ENCODE measurements at places on chromosomes 2 and 18. TPM values are rescaled to one million over a fixed set of nuclear protein-coding genes. Genes with fewer than 3 reads are reported as not detected.

The GAL3ST2 gene
- not detected for polyA plus RNA-seq

The SDC1 gene
- polyA plus RNA-seq, result 45.5 TPM

The HOXD1 gene
- polyA plus RNA-seq, result not detected

The ZC3H6 gene
- polyA plus RNA-seq, result 0.85 TPM

The CHST9 gene
- polyA plus RNA-seq, result not detected

The CD302 gene
- 13.7 TPM for polyA plus RNA-seq

The MERTK gene
- 0.34 TPM for polyA plus RNA-seq

- DNase-seq, result peak; percentile 9
Measured at GRCh38 chr2:56522605-56523089, 338.9 kb downstream of the CCDC85A start.

GRCh38 chr2:215320102-215320501 is 8.2 kb downstream of the ATIC start:
- no peak for DNase-seq

GRCh38 chr2:20614201-20615067 is 36.5 kb downstream of the HS1BP3 start:
- DNase-seq, result peak; percentile 62

GRCh38 chr2:195861821-195862220 is 204.8 kb downstream of the SLC39A10 start:
- DNase-seq, result peak; percentile 36

DNA sequence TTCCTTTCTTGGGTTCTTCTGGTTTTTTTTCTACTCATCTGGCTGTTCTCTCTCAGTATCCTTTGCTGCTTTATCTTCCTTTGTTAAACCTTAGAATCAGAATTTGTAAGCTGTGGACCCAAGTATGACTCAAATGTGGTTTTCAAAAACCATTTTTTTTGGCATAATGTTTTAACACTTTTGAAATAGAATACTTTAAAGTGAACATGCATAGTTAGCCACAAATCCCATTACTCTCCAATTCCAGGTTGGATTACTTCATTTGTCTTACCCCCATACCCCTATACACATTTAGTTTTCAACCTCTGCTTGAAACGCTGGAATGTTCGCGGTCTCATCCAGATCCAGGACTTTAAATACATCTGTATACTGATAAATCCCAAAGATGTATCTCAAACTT is 29.1 kb downstream of the ALMS1 start:
- DNase-seq, result peak; percentile 86

DNA sequence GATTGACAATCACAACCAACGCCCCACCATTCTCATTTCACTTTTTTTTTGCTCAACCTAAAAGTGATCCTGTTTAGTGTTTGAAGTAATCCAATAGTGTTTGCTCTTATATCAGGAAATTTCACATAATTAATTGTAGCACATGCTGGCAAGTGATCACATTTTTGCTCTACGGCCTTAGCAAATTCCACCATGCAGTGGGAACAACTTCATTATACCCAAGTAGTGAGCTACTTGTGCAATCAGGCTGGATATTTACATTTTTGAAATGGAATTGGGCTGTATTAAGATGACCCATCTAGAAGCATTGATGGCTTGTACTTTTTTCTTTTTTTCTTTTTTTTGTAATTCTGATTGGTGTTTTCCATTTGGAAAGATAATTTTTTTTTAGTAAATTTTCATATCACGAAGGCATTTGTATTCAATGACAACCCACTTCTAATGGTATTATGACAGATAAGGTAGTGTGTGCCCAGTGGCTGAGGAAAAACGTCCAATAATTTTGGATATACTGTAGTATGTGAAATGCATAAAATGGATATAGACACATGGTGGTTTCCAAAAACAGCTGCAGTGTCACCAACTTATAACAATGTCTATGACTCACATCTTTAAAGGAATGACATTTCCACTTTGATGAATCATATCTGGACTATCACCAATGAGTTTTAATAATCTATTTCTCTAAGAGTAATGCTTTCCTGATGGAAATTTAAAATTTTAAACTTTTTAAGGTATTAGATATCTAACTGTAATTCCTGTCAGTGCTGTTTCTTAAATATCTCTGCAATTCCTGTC is 130.6 kb downstream of the COL6A3 start:
- DNase-seq, result peak; percentile 70

- DNase-seq, result no peak
Measured at GRCh38 chr2:29817299-29817698, 104.1 kb downstream of the ALK start.

DNA sequence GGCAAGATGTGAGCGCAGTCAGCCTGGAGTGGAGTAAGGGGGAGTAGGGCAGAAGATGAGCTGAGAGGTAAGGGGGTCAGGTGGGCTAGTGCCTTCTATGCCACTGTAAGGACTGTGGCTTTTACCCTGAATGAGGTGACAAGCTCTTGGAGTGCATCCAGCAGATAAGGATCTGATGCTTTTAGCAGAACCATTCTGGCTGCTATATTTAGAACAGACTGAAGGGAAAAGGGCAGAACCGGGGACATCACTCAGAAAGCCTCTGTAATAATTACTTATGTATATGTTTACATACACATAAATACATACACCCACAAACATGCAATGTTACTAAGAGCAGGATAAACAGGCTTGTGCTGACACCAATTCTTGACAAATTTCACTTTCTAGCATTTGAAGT is 124.8 kb downstream of the DTNB start:
- no peak for DNase-seq

DNA sequence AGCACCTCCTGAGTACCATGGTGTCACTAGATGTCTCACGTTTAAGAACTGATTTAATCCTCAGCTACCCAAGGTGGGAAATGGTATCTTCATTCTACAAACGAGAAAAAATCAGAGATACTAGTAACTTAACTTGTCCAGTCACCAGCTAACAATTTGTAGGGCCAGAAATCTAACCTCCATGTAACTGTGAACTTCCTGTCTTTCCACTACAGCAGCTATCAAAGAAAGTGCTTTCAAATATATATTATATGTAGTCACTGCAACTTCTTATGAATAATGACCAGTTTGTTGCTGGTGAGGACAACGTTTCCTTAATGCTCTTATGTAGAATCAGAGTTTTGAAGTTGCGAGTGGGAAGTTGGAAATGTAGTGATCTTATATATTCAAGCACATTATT is 1.9 kb downstream of the REV1 start:
- peak; percentile 35 for DNase-seq

GRCh38 chr2:39498786-39499185 is 61.7 kb upstream of the MAP4K3 start:
- no peak for DNase-seq

DNA sequence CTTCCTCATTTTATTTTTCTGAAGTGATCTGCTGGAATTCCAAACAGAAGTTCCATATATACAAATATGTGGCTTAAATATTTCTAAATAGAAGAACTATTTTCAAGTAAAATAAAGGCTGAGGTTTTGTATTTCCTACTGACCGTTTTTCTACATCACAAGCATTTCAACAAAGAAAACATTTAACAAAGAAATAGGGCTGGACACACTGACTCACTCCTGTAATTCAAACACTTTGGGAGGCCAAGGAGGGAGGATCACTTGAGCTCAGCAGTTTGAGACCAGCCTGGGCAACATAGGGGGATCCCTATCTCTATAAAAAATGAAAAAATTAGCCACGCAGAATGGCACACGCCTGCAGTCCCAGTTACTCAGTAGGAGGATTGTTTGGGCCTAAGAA is 44.6 kb downstream of the TANK start:
- DNase-seq, result no peak

- DNase-seq, result no peak
Measured at GRCh38 chr2:238150686-238151085, 8.1 kb upstream of the ERFE start.

DNA sequence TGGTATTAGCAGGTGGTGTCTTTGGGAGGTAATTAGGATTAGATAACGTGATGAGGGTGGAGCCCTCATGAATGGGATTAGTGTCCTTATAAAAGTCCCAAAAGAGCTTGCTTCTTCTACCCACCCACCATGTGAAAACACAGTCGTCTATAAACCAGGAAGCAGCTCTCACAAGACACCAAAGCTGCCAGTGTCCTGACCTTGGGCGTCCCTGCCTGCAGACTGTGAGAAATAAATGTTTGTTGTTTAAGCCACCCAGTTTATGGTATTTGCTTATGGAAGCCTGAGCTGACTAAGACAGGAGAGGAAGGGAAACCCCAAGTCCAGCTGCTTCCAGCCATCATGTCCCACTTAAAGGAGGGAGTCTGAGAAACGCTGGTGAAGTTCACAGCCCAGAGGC is 13.6 kb downstream of the ADI1 start:
- no peak for DNase-seq

DNA sequence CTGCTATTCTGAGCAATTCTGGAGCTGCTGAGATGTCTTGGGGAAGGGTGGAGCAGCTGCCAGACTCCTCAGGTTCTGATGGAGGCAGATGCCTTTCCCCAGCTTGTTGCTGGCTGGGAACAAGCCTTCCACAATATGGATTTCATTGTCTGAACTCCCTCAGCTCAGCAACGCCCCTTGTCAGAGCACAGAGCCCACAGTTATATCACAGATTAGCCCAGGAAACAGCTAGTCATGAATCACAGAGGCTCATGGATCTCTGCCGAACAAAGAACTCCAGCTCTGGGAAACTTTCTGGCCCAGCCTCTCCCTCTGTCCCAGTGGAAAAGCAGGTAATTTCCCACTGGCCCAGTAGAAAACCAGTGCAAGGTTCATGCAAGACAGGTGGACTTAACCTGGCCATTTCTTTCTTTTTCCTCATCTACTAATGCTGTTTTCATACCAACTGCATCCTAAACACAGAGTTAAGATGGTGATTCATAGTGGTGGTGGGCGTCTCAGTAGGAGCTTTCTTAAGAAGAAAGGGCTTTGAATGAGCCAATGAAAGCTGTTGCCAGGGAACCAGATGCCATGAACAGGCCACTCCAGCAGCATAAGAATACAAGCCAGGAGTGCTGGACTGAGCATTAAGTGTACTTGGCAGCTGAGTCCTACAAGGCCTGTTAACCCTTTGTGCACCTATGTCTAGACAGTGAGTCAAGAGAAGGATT is 8.7 kb upstream of the KIAA2012 start:
- peak; percentile 99 for DNase-seq

DNA sequence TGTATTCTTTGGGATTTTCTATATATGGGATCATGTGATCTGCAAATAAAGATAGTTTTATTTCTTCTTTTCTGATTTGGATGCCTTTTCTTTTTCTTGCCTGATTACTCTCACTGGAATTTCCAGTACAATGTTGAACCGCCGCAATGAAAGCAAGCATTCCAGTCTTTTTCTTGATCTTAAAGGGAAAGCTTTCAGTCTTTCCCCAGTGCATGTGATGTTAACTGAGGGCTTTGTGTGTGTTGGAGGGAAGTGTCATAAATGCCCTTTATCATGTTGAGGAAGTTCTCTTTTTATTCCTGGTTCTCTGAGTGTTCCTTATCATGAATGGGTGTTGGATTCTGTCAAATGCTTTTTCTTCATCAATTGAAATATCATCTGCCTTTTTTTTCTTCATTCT is 16.9 kb upstream of the CYBRD1 start:
- DNase-seq, result no peak

DNA sequence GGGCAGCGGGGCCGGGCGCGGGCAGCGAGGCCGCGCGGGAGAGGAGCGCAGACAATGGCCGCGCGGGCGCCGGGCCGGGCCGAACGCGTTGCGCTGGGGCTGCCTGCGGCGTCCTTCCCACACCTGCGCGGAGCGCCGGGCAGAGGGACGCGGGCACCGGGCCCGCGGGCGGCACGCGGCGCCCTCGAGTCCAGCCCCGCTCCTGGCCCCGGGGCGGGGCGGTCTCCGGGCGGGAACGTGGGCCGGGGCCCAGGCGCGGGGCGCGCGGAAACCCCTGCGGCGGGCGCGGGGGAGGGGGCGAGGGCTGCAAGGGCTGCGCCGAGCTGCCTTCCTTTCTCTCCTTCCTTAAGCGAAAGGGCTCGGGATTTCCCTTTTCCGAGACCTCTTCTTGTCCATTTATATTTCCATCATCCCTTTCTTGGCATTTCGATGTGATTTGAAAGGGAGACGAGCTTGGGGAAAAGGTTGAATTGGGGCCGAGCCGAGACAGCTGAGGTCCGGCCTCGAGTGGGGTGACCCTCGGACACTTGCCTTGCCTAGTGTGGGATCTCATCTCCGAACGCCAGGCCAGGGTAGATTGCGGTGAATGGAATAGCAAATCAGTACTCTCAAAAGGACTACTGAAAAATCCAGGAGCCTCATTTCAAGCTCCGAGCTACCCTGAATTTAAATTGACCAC is 676 bp downstream of the KLHL23 start:
- no peak for DNase-seq

GRCh38 chr18:10973567-10974203 is 175.7 kb downstream of the PIEZO2 start:
- DNase-seq, result peak; percentile 49

DNA sequence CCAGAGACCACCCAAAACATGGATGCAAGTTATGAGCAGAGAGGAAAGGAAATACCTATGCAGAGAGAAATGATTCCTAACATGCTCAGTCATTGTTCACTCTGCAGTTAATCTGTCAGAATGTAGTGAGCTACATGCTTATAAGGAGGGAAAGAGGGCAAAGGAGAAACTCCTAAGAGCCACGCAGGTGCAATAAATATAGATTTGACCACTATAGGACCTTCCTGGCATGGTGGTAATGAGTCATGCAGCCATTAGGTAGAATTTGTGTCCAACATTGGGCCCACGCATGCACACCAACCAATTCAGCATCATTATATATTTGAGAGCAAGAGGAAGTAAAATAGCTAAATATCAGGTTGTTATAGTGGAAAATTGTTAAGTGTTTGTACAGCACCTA is 699.9 kb downstream of the DSC3 start:
- peak; percentile 0 for DNase-seq

DNA sequence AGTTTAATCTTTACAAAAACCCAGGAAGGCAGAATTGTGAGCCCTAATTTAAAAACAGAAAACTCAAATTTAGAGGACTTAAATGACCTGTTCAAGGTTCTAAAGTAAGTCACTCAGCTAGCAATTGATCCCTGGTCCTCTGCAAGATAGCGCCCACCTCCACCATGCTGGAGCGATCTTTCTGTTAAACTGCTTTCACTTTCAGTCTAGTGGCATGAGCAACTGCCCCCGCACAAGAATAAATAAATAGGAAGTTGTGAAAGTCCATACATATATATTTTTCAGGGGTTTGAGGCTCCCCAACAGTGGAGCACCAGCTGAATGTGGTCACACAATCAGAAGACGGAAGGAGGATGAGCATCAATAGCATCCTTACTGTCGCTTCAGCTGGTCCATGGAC is 217.9 kb downstream of the NAPG start:
- no peak for DNase-seq

DNA sequence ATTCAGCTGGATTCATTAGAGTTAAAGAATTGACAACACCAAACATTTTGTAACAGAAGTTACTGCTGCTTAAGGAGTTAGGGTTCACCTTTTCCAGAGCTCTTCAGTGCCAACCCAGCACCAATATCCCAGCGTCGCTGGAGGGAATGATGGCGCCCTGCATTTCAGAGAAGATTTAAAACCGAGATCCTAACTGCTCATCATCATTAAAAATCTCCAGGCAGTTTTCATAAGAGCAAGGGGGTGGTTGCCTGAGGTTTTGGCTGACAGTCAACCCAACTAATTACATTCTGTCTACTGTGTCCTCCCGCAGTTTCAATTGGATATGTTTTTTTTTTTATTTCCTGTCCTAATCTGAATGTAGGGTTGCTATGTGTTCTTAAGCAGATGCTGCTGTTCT is 509.6 kb upstream of the TCF4 start:
- DNase-seq, result peak; percentile 43
